ENCODE measurements at places on chromosomes 2 and 18. TPM values are rescaled to one million over a fixed set of nuclear protein-coding genes. Genes with fewer than 3 reads are reported as not detected.

Gene TBR1
- 0.19 TPM for polyA plus RNA-seq

Gene APOB
- not detected for polyA plus RNA-seq

Gene REG1B
- polyA plus RNA-seq: not detected

Gene STPG4
- polyA plus RNA-seq: not detected

Gene SH3BP4
- 35.8 TPM for polyA plus RNA-seq

Gene BCL2L11
- 9.1 TPM for polyA plus RNA-seq

Gene VWA3B
- polyA plus RNA-seq: 0.69 TPM

Gene CNRIP1
- 9.3 TPM for polyA plus RNA-seq

Gene GCA
- 79.8 TPM for polyA plus RNA-seq

Gene NFATC1
- 11.7 TPM for polyA plus RNA-seq

Gene REG3G
- not detected for polyA plus RNA-seq

Gene MPP4
- not detected for polyA plus RNA-seq

Gene ATP6V1B1
- polyA plus RNA-seq: not detected

Gene PRKAG3
- 0.12 TPM for polyA plus RNA-seq

Measured in cardiac muscle cell (in vitro differentiated cells and primary cell).